ENCODE measurements at places on chromosomes 5 and 9.

DNA sequence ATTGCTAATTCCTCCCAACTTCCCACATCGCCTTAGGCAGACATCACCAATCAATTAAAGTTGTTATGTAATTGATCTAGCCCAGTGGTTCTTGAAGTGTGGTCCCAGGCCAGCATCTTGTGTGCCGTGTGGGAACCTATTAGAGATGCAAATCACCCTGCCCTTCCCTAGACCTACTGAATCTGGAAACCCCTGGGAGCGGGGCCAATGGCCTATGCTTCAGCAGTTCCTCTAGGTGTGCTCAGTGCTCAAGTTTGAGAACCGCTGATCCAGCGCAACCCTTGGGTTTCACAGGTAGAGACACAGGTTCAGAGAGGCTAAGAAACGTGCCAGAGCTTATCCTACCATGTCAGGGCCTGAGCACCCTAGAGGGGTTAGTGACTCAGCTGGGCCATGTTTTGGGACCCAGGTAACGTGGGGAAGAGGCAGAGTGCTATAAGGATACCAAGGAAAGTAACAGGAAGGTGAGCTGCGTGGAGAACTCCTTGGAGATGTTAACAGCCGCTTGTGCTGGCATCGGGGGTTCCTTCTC, 4.4 kb downstream of the SLC34A1 start:
- ATAC-seq = no peak

DNA sequence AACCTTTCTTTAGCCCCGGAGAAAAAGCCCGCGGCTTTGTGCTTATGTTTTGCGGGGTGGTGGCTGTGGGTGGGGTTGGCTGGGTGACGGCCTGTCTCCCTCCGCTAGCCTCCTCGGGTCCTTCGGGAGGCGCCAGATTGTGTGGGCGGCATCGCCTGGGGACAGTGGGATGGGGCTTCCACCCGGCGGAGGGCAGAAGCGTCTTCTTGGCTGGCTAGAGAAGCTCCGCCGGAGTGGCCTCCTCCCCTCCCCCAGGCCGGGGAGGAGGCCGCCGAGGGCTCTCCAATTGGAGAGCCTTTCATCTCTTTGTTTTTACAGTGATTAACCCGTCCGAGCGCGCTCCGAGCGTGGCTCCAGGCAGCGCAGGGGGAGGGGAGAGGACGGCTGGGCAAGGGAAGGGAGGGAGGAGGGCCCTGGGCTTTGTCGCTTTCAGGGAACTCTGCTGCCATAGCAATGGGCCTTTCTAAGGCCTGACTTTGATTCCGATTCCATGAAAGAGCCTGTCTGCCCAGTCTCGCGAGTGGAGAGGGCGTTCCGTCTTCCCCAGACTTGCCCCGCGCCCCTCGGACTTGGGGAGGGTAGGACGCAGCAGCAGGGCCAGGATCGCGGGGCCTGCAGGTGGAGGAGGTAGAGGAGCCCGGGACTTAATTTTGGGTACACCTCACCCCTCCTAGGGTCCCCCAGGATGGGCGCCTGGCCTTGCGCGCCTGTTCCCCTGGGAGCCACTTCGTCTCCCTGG, 36.7 kb upstream of the TIFAB start:
- no peak for ATAC-seq

DNA sequence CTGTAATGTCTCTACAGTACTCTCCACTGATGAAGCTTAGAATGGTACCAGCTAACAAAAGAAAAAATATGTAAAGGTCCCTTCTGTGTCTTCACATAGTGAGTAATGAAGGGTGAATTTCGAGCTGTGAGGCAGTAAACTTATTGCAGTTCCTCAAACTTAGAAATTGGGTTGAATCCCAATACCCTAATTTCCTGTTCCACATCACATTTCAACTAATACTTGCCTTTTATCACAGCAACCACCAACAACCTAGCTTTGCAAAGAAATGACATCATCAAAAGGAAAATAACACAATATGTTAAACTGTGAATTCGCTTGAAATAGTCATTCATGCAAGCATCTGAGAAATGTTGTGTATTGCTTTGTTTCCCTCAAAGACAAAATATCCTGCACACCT, 9.4 kb upstream of the TNFAIP8 start:
- no peak for ATAC-seq

GRCh38 chr5:154757814-154758406, 2.7 kb downstream of the LARP1 start:
- no peak for ATAC-seq

DNA sequence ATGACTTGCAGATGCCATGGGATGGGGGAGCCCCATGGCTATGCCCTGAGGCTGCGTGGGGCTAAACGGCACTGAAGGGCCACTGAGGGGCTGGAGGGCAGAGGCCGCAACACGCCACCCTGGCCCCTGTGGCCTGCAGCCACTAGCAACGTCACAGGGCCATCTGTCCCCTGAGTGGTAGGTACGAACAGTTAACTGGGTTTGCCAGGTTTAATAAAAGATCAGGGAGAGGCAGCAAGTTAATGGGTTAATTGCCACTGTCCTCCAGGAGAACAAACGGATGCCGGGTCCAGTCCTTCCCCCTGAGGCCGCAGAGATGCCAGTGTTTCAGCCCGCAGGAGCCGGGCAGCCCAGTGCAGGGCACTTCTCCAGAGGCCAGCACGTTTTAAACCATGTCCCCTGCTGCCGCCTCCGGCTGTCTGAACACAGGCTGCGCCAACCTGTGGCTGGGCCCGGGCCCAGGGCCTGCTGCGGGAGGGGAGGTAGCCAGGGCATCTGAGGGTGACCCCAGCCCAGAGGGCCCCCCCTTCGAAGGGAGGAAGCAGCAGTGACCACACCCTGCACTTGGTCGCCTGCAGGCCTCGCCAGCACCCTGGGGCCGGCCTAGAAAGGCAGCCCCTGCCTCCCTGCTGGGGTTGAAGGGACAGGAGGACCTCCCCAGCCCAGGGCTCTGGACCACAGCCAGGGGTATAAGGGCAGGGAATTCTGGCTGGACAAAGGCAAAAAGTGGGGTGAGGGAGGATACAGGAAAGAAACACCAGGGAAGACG, 227.3 kb downstream of the FANCC start:
- peak; percentile 48 for ATAC-seq

DNA sequence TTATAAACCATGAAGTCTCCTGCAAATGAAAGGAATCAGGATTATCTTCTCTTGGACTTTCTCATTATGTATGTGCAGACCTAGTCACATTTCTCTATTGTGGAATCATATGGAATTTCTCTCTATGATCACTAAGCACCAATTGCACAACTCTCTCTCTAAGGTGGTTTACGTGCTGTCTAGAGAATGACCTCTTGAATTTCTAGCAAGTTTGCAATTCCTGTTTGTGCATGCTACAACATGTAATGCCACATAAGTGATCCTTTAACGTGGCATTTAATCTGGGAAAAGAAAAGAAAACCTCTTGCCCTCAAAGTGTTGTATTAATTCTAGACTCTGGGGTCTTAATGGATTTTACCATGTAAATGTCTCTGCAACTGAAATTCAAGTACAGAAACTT, 5.0 kb upstream of the PPP2R2B start:
- ATAC-seq = no peak

DNA sequence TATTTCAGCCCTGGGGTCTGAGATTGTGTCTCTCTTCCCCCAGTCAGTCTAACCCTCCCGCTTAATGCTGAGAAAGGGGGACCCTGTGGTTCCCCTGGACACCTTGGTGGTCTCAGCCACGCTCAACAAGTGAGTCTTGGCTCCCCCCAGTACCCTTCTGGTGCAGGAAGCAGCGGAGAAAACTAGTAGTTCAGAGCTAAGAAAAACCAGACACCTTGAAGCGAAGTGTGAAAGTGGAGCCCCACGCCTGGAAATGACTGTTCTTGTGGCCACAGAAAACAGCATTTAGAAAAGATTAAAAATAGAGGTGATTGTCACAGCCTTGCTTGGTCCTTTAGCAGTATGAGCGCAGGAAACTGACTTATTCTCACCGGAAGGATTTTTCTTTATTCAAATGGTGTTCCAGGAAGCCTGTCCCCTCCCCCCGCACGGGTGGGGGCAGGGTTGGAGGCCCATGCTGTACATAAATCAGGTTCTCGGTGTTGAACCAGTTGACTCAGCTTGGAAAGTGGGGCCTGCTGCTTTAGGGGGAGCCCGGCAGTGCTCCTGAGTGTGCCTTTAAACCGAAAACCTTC, 8.1 kb downstream of the ARPC5L start:
- no peak for ATAC-seq

- ATAC-seq = no peak
These were observed 41.3 kb downstream of the ZNF366 start for GRCh38 chr5:72465601-72466563.

DNA sequence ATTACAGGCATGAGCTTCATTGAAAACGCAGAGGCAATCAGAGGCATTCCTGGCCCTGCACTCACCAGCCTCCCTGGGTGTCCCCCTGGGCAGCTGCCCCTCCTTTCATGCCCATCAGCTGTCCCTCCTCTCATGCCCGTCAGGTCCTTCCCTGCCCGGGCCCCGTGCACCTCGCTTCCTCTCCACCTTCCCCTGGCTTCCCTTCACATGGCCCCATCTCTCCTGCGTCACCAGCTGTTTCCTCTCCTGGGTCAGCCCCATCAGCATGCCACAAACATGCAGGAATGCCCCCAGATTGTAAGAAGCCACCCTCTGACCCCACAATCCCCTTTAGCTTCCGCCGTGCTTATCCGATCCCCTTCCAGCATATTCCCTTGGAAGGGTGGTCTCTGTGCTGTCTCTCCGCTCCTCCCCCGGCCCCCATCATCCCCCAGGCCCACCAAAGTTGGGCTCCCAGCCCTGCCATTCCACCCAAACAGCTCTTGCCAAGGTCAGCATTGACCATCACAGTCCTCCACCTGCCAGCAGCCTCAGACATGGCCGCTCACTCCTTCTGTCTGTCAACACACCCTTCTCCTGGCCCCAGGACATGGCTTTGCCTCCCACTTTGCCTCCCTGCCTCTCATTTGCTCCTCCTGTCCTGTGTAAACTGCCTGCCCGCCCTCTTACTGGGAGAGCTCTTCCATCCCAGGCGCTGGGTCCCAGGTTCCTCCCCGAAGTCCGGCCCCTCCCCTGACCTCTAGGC, 98.6 kb upstream of the IER5L start:
- ATAC-seq = no peak

- no peak for ATAC-seq
These were observed 79.0 kb downstream of the FBXW11 start for GRCh38 chr5:171927345-171927941.

GRCh38 chr5:171845857-171846256, 60.2 kb downstream of the SMIM23 start:
- ATAC-seq = peak; percentile 32

DNA sequence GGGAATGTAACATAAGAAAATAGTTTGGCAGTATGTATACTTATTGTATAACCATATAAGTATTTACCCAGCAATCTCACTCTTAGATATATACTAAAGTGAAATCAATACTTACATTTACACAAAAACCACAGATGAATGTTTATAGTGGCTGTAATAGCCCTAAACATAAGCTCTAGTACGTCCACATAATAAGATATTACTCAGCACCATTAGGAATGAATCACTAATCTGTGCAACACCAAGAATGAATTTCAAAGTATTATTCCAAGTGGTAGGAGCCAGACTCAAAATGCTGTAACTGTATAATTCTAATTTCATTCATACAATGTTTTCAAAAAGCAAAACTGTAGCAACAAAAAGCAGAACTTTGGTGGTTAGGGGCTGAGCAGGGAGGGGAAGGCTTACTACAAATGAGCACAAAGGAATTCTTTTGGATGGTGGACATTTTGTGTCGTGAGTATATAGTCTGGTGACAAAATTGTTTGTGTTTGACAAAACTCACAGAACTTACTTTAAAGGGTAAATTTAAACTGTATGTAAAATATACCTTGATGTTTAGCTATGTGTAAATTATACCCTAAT, 11.9 kb upstream of the C5orf46 start:
- no peak for ATAC-seq
